Stimulated activated CD8-positive, alpha-beta memory T cell treated with anti-CD3 and anti-CD28 coated beads, Interleukin-15, amount 100 ng/mL, for 24 hours (primary cell): ENCODE measurements at places on chromosomes 6 and 20.

- DNase-seq, result no peak
Measured at GRCh38 chr6:37309046-37309445, 44.7 kb upstream of the RNF8 start.

- DNase-seq, result no peak
Measured at GRCh38 chr20:23684261-23684660, 4.6 kb downstream of the CST4 start.

- DNase-seq, result no peak
Measured at GRCh38 chr6:40955178-40955545, 83.9 kb downstream of the UNC5CL start.

DNA sequence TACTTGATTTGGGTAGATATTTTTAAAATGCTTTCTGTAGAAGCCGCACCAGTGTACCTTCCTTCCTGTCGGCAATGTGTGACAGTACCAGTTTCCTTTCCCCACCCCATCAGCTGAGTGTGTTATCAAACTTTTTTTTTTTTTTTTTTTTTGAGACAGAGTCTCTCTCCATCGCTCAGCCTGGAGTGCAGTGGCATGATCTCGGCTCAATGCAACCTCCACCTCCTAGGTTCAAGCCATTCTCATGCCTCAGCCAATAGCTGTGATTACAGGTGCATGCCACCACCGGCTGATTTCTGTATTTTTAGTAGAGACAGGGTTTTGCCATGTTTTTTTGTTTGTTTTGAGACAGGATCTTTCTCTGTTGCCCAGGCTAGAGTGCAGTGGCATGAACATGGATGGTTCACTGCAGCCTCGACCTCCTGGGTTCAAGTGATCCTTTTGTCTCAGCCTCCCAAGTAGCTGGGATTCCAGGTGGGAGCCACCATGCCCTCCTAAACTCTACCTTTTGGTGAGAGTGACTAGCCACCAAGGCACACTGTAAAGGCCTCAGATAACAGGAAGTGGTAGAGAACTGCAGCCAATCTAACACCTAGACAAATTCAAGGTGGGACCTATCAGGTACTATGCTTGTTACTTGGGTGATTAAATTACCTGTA is 26.5 kb upstream of the ZBTB22 start:
- DNase-seq, result no peak

DNA sequence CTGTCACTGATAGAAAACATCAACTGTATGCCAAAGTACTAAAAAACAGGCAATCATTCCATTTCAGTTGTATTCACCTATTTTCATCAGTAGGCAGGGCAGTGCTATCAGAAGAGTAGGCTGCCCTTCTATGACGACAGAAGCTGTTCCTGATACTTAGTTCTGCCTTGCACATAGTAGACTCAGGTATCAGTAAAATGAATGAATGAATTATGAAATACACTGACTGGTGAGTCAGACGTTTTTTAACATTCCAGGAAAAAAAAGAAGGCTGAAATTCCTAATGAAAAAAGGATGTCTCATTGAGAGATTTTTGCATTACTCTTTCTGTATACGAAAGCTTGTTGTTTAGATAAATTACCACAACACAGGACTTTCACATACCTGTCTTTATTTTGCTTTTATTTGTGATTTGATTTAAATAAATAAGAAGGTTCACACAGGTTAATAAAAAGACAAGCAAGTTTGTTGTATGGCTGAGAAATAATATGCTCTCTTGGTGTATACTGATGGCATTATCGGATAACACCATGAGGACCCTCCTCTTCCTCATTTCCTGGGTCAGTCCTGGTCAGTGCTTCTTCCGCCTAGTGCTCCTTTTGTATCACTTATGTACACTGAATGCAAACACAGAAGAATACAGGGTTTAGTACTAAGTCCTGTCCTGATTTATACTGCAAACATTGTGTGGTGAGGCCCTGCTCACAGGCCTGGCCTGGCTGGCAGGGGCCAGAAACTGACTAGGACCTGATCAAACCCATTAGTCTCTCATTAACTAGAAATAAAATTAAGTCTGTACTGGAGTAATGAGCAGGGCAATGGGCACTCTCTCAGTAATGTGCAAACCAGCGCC is 39.4 kb upstream of the SPDEF start:
- DNase-seq, result no peak

DNA sequence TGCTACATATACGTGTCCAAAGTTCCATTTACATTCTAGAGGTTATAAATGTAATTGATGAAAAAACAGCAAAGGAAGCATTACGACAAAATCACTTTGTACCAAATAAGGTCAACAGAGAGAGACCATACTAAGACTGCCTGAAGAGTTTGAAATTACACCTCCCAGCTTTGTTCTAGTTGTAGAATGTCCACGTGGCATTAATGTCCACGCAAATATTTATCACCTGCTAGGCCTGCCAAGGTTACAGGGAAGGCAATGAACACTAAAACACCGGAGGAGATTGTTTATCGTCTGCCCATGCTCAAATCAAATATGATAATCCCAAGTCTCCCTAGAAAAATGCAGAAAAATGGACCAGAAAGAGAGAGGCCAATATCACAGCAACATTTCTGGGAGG is 6.2 kb downstream of the RALGAPA2 start:
- no peak for DNase-seq

DNA sequence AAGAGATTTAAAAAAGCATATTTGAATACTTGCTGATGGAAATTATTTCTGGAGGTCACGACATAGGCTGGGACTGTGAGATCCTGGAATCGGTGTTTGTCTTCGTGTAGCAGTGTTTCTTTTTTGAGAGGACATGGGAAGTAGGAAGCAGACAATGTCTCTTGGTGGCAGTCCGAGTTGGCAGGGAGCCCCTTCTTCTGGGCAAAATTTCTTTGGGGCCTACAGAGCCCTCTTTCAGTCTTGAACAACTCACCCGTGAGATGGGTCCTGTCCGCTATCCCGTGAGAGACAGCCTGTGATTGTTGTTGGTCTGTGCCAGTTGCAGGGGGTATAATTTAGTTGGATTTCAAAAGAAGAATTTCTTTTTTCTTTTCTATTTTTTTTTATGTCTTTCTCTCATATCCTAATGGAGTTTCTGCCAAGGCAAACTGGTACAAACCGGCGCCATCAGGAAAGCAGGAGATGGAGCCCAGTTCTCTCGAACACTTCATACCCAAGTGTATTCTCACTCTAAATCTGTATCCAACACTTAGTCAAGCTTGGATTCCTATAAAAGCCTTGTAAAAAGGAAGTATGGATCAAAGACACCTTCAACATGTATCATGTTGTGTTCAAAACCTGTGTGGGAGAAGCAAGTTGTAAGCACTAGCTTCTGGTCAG is 785.1 kb downstream of the MAFB start:
- no peak for DNase-seq

DNA sequence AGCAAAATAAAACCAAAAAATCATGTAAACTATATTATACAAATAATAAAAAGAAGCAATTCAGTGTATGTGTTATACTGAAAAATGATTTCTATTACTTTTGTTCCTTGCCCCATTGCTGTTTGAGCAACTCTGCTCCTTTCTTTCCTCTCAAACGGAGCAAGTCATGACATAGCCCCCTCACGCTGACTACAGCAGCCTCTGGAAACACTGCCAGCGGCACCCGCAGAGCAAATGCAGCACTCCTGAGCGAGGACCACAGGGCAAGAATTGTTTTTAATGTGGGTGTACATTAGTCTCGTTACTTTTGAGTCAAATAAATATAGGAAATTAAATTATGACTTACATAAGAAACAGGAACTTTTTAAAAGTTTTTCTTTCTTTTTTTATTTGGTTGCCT is 350.1 kb upstream of the HSF2 start:
- DNase-seq, result no peak

DNA sequence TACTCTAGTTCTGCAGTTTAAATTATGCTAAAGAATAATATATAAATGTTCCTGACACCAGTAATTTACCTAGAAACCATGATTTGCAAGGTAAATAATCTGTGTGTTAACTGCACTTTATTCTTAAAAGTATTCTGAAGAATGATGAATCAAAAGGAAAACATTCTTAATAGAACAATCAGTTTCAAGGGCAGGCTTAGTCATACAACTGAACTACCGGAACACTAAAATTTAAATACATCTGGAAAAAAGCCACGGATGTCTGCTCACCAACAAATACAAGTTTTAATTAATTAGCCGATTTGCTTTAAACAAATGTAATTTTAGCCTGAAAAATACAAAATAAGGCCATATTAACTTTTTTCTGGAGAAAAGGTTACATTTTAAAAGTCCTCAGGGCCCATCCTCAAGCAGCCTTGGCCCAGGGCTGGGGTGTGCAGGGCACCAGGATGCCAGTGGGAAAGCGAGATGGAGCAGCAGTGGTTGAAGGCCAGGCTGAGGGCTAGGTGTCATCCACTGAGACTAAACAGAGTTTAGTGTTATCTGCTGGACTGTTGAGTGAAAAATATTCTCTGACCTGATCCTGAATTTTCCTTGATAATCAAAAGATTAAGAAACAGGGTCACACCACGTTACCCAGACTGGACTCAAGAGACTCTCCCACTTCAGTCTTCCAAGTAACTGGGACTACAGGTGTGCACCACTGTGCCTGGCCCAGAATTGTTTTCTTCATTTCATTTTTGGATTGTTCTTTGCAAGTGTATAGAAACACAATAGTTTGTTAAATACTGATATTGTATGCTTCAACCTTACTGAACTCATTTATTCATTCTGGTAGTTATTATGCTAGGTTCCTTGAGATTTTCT is 88.2 kb upstream of the DST start:
- DNase-seq, result no peak

GRCh38 chr6:159324596-159324995 is 155.4 kb downstream of the FNDC1 start:
- DNase-seq, result no peak

GRCh38 chr20:10719740-10720385 is 46.1 kb upstream of the JAG1 start:
- no peak for DNase-seq

- DNase-seq, result no peak
Measured at GRCh38 chr6:85684133-85684808, 41.6 kb upstream of the SYNCRIP start.

DNA sequence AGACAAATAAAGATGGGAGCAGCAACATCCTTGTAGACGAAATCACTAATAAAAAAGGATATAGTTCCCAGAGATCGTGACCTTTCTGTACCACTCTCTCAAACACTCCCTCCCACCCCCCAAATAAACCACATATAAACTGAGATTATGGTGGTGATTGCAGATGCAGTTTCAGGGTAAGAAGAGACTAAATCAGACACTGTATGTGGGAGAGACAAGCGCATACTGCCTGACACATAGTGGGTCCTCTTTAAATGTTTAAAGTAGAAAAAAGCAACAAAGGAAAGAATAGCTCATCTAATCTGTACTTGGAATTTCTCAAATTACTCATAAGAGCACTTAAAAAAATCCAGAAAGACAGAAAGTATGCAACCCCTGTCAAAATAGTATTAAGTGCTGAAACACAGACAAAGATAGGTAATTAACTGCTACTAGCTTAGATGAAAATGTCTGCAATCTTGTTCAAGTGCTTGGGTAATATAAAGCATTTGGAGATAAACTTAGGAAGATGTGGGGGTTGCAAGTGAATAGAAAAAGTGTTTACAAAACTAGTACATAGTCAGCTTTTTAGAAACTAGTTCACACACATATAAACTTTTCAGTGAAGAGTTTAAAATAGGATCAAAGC is 151.6 kb downstream of the BACH2 start:
- DNase-seq, result no peak

- no peak for DNase-seq
Measured at GRCh38 chr6:65776332-65776731, 69.3 kb upstream of the EYS start.

- no peak for DNase-seq
Measured at GRCh38 chr6:12675931-12676330, 40.6 kb upstream of the PHACTR1 start.

GRCh38 chr6:41577356-41578216 is 31.4 kb downstream of the FOXP4 start:
- no peak for DNase-seq

GRCh38 chr6:103720393-103720792 is 1139.3 kb downstream of the HACE1 start:
- no peak for DNase-seq
